ENCODE measurements at places on chromosomes 3 and 15.

GRCh38 chr3:101249522-101249921 lies 70.9 kb downstream of the IMPG2 start:
- DNase-seq, result no peak

- DNase-seq, result no peak
Observed at GRCh38 chr15:33119865-33120264, 74.6 kb downstream of the FMN1 start.

DNA sequence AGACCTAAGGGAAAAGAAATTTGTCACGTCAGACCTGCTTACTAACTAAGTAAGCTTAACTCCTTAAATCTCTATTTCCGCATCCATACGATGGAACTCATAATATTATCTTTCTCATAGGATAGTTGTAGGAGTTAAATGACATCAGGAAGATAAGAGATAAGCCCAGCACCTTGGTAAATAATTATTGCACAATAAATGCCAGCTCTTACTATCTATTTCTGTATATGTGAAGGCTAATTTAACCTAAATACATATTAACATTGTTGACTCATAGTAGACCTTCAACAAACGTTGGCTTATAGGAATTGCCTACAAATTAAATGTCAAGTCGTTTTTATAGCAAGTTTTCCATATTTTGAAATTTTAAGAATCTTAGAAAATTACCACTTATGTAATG lies 709.0 kb downstream of the CADM2 start:
- DNase-seq, result no peak

DNA sequence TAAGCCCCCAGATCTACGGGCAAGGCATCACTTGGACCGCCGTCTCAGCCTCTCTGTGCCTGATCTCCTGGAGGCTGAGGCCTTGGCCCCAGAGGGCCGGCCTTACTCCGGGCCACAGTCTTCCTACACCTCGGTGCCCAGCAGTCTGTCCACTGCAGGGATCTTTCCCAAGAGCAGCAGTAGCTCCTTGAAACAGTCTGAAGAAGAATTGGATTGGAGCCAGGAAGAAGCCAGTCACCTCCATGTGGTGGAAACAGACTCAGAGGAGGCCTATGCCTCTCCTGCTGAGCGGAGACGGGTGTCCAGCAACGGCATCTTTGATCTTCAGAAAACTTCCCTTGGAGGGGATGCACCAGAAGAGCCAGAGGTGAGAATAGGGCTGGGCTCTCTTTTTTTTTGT lies 67.0 kb downstream of the MCTP2 start:
- DNase-seq, result no peak

DNA sequence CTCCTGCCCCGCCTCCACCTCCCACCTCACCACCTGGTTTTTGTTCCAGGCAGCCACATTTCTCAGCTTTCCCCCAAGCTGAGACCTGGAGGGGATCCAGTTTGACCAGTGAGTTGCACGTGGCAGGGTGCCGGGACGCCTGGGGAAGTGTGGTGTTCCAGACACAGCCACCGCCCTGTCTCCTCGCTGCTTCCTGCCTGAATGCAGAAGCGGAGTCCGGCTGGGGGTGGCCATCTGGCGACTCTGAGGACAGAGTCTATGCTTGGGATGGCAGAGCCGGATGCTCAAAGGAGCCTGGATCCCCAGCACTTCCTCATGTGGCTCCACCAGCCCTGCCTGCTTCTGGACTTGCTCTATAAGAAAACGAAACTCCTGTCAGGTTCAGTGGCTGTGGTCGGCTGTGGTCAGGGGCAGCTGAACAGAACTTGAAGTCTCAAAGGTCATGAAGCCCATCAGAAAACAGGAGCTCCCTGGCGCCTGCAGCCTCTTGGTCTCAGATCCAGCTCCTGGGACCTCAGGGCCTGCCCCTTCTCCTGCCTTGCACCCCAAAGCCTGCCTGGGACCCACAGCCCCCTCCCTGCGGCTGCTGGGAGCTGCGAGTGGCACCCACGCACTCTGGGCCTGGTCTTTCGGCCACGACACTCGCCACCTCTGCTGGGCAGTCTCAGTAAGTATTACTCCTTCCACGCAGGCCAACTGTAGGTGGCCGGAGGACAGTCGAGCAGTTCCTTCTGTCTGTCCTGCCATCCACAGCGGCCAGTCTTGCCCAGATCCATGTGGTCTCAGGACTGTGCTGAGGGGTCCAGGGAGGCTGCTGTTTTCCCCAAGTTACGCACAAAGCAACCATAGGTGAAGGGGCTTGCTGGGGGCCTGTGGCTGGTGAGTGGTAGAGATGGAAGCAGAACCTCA lies 112.8 kb upstream of the MEF2A start:
- no peak for DNase-seq

DNA sequence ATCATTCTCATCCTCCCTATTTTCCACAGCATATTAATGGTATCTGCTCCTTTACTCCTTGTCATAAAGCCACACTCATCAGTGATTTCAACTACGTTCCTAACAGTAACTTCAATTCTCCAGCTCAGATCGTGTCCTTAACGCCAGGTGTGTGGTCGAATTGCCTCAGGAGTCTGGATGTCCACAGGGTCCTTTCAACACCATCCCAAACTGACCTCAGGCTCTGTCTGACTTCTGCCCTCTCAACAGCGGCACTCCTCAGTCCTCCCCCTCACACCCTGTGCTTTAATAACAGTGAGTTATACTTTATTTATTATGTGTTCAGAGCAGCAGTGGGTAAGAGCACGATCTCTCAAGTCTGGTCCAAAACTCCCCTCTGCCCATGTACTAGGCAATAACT lies 42.4 kb downstream of the ST3GAL6 start:
- no peak for DNase-seq

- no peak for DNase-seq
Observed at GRCh38 chr15:34327906-34328305, 9.7 kb downstream of the SLC12A6 start.

DNA sequence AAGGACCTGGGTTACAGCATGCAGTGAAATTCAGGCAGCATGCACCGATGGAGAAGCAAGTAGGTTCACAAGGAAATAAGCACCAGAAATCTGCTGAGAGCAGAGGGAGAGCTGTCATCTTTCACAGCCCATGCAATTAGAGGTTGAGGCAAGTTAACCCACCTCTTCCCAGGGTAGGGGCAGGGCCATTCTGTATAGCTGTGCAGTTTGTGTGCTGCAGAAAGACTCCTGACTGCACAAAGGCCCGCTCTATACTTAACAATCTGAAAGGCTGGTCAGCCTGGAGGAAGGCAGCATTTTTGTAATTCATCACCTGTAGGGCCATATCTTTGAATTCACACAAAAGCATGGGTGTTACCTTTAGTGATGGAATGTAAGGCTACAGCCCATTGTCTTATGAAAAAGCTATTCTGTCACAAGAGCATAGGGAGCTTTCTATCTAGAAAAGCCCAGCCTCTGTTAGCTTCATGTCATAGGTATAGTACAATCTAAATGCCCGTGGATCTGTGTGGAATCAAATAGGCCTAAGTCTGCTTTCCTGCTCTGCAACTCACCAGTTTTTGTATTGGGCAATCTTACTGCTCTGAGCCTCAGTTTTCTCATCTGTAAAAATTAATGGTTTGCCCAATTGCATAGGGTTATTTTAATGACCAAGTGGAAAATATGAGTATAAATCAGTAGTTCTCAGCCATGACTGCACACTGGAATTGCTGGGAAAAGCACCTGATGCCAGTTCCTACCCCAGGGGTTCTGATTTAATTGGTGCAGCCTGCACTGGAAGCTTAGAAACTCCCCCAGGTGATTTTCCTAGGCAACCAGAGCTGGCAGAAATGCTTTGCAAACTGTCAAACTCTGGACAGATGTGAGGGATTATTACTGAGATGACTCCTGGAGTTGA lies 65.2 kb downstream of the ATP13A5 start:
- no peak for DNase-seq

DNA sequence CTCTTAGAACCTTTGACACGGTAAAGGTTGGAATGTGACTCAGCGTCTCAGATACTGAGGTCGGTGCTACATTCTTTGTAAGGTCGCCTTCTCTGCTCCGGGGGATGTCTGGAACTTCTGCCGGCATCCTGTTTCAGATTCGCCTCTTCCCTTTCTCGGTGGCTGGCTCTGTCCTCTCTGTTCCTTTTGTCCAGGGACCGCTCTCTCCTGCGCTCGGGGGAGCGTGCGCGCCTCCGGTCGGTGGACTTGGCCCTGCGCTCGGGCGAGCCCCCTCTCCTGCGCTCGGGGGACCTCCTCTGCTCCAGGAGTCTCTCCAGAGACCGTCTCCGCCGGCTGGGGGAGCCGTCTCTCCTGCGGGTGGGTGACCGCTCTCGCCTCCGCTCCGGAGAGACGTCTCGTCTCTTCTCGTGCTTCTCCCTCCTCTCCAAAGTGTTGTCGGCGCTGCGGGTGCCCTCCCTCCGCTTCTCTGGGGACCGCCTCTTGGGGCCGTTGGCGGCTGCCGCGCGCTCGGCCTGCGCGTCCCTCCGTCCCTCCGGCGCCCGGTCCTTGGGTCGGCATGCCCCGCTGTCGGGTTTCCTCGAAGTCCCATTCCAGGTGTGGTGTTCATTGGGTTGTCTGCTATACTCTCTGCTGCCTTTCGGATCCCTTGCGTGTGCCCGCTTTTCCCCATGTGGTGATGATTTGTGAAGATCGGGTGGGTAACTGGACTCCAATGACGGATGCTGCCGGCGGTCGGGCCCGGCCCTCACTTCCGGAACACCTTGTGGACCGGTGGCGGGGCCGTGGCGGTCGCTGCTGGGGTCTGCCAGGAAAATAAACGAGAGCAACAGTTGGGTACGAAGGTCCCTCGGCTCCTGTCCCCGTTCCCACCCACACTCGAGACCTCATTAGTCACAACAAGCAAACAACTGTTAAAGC lies 668.8 kb upstream of the ADAMTS9 start:
- no peak for DNase-seq

DNA sequence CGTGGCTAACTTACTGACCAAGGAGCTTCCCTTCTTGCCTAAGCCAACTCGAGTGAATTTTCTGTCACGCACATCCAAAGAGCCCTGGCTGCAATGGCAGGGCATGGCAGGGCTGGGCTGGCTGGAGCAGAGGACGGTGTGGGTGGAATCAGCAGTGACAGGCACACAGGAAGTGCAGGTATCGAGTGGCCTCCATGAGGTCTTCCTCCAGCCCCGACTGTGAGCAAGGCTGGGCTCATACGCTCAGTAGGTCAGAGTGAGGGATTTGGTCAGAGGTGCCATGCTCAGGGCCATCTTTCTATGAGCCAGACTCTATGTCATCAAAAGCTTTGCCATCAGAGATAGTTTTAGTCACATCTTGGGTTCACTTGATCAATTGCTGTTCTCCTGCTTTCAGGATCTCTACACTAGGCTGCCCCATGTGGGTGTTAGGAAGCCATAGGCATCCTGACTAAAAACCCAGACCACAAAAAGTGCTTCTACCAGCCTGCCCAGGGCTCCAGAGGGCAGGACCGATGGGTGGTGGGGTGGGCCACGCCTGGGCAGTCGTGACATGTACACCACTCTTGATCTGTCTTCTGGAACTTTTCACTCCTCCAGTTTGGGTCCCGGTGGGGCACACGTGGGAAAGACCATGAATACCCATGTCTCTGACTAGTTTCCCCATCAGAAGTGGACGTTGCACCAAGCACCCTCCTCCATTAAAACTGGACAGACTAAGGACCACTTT lies 22.6 kb upstream of the COMMD4 start:
- DNase-seq, result no peak

DNA sequence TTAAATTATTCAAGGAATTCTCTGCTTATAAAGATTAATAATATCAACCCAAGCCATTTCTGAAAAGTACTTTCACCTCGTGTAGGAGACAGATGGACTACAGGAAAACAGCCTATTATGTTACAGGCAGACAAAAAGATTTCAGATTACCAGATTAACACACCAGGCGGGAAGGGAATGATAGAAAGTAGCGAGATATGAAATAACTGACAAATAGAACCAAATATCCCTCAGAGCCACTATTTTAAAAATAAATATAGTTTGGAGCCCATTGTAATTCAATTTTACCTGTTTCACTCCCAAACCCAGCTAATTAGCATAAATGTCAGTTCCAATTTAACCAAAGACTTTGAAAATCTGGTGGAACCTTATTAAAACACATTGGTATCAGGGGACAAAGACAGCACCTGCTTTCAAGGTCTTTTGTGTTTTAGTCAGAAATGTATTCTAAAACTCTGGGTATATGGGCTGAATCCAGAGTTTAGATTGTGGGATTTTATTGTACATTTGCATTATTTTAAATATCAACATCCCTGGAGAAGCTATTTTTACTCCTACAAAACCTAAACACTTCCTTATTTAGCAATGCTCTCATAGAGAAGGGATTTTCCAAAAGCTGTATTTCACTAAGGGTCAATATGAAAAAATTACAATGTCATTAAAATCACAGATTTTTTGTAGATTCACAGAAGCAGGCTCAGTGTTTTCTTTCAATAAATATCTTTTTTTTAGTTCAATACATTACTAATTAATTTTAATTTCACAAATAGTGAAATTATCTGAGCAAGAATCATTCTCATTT lies 138.4 kb downstream of the TNIK start:
- DNase-seq, result no peak

GRCh38 chr3:65811086-65811761 lies 227.5 kb downstream of the MAGI1 start:
- no peak for DNase-seq

DNA sequence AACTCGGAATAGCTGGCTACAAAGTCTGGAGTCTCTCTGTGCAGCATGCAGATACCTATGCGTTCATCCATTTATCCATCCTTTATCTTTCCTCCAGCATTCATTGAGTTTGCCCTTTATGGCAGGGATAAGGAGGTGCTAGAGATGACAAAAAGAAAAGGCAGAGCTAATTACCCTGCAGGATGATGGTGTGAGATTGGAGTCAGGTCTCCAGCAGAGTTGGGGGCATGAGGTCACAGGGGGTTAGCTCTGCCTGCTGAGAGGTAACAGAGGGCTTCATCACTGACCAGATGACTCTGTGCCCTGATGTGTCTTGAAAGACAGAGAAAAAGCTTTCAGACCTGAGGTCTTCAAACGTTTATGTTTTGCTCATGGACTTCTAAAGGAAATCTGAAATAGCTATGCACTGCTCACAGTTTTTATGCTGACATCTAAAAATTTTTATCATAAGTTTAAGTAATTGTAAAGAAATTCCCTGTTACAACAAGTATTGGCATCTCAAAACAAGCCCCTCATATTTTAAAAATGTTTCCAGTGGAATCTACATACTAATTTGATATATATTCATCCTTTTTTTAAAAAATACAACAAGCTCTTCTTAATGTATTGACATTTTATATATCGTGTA lies 132.3 kb upstream of the ANKRD28 start:
- DNase-seq, result no peak

- no peak for DNase-seq
Observed at GRCh38 chr15:62231856-62232255, 66.8 kb upstream of the C2CD4B start.

DNA sequence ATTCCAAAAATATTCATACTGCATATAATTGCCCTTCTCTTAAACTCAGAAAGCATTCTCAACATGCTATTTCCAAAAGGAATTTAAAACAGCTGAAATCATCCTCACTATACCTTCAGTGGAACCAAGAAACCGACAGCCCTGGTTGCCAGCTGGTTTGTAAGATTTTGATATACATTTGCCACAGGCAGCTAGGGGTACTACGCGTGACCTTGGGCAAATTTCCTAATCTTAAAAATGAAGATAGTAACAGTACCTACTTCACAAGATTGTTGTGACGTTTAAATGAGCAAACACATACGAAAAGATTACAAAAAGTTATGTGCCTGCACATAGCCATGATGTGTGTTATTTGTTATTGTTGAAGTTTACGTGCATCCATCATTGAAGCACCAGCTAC lies 7.3 kb downstream of the C3orf70 start:
- DNase-seq, result no peak
